ENCODE measurements at places on chromosomes 5 and 9.

- peak; percentile 34 for DNase-seq
Measured at GRCh38 chr9:74777136-74777879, 110.4 kb downstream of the TRPM6 start.

- no peak for DNase-seq
Measured at GRCh38 chr9:1276474-1276873, 226.3 kb downstream of the DMRT2 start.

DNA sequence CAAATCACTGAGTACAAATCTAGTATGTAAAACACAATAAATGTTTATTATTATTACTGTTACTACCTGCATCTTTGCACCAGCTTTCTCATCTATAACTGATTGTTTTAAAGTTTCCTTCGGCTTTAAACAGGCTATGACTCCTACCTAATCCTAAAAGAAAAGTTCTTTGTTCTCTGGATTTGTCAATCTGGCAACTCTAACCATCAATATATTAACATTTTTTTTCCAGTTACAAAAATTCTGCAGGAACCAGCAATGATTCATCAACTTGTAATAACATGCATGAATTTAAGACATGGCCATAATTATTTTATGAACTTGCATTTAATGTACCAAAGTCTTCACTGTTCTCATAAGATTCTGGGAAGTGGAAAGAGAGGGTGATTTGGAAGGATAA, 228.5 kb downstream of the PIK3R1 start:
- no peak for DNase-seq

DNA sequence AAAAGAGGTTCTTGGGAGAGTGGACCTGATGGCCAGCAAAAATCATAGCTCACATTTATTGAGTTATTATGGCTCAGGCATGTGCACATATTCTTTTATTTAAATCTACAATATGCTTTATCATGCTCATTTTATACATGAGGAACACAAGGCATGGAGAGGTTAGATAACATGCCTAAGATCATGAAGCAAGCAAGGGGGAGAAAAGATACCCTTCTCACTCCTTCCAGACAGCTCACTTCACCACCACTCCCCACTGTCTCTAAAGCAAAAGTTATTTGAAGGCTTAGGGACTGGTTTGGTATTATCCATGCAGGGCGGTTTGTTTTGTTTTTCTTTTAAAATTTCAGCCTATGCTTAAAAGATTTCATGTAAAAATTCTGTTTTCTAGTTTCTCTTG, 59.0 kb upstream of the PDE8B start:
- no peak for DNase-seq

GRCh38 chr9:98442114-98442513, 186.7 kb upstream of the TBC1D2 start:
- no peak for DNase-seq

GRCh38 chr9:83197591-83197990, 134.6 kb upstream of the RASEF start:
- no peak for DNase-seq

DNA sequence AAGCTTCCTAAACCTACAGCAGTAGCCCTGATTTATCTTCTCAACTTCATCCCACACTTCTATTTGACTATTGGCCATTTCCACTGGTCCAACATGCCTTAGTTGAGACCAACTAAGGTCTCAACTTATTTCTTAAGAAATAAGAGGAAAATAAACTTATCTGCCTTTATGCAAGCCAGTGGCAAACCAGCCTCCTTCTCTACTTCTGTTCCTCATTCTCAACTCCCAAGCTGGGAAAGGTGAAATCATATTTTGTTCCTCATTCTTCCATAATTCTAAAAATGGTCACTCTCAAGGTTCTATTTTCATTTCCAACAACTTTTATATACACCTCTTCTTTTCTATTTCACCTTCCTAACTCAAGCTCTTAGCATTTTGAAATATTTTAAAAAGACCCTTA, 149.6 kb upstream of the C9orf72 start:
- no peak for DNase-seq
